Stimulated activated CD4-positive, alpha-beta T cell treated with anti-CD3 and anti-CD28 coated beads, Interleukin-15, amount 100 ng/mL, for 1 hour (primary cell): ENCODE measurements at places on chromosomes 11 and 22.

DNA sequence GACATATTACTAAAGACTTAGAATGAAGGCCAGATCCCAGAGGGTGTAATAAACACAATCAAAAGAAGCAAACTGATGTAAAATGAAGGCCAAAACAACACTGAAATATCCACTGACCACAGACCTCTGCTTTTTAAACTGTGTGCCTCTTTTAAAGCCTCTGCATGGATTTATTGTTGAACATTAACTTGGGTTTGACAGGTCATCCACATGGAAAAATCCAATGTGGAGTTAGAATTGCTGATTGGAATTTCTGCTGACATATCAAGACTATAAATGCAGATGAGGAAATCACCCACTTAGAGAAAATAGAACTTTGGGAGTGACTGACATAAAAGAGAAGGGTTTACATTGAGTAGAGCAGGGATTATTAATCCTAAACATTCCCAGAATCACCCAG lies 853.9 kb upstream of the RAG2 start:
- DNase-seq, result no peak

DNA sequence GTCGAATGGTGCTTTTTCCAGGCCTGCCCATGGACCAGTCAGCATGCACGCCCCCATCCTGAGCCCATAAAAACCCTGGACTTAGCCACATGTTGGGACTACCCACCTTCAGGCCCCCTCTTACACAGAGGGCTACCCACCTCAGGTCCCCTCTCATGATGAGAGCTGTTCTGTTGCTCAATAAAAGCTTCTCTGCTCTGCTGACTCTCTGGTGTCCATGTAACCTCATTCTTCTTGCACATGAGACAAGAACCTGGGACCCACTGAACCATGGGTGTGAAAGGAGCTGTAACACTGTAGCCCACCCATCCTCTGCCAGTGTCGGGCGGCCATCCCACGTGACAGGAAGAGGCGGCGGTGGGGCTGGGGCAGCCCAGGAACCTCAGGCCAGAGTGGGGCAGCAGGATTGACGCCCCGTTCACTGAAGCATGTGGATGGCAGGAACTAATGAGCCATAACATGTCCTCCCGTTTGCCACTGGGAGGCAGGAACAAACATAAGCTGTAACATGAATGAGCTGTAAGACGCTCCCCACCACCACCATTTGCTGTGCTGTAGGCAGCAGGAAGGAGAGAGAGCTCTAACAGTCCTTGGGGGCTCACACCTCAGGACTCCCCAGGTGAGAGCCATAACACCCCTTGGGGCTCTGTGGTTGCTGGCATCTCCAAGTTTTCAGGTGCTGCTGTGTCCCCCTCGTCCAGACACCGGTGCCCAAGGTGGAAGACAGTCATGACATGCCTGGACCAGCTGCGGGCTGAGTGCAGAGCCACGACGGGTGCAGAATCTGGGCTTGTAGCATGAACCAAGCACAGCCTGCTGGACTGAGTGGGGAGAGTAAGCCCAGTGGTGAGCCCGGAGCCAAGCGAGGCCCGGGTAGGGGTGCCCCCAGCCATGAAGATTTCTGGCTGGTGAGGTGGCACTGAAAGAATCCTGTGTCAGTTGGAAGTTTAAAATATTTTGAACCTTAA lies 69.4 kb downstream of the MCHR1 start:
- DNase-seq, result no peak

DNA sequence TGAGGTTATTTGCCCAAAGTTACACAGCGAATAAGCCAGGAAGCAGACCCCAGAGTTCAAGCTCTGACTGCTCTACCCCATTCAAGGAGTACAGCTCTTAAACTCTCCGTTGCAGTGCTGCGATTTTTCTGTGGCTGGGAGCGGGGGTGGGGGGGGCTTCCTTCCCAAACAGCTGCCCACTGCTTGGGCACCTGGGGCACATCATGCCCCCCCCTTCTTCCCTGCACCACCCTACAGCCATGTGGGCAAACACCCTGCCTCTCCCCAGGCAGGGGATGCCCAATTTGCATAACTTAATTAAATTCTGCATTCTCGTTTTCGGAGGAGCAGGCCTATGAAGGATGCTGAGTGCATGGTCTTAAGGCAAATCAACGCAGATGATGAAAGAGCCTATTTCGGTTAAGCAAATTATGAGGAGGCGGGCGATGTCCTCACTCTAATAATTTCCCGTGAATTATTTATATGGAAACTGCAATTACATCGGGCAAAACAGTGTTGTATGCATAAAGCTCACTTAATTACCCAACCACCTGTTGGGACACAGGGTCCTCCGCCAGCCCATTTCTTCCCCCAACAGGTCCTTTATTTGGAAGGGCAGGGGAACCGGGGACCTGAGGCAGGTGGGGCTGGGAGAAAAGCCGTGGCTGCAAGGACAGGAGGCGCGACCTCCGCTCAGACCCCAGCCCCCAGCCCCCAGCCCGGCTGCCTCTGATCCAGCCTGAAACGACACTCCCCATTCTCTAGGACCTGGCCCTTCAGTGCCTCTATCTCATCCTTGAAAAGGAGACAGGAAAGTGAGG lies 610.5 kb downstream of the BUD13 start:
- DNase-seq, result no peak

- peak; percentile 68 for DNase-seq
These were observed 28.9 kb downstream of the MFNG start for GRCh38 chr22:37457093-37457893.

GRCh38 chr11:86514453-86514852 lies 139.8 kb downstream of the CCDC81 start:
- DNase-seq, result no peak
